ENCODE measurements at places on chromosomes 2 and 18.

DNA sequence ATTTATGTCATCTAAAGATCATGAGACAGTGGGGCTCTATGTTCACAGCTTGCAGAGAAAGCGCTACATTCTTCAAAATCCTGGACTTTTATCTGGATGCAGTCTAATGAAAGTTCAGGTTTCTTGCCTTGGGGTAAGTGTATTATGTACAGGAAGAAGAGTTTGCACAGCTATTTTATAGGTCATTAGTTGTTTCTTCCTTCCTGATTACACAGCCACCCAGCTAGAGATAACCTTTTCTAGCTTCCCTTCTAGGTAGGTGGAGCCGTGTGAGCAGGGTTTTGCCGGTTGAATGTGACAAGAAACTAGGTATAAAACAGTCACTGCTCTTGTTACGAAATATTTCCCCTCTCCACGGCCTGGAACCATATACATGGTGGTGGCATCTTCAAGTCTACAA lies 800.8 kb upstream of the SOX11 start:
- no peak for DNase-seq

DNA sequence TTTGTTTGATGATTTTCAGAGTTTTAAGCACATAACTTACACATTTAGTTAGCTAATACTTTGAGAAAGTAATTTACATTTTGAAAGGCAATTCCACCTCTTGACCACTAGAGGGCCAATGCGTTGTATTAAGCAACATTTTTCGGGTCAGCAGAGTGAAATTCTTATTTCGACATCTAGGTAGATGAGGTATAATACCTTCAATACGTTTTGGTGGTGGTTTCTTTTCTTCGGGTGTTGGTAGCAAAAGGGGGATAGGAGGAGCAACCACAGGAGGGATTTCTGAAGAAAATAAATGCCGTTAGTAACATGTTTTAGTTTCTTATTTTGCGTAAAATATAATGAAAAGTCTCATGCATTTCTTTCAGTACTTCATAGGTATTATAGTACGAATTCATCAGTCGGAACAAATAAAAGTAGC lies 106.3 kb downstream of the TTN start:
- no peak for DNase-seq

- no peak for DNase-seq
Observed at GRCh38 chr18:67612281-67612680, 95.8 kb upstream of the DSEL start.

GRCh38 chr2:240325016-240326007 lies 110.2 kb upstream of the GPC1 start:
- peak; percentile 39 for DNase-seq

GRCh38 chr2:11364565-11364887 lies 20.1 kb upstream of the ROCK2 start:
- DNase-seq, result no peak

DNA sequence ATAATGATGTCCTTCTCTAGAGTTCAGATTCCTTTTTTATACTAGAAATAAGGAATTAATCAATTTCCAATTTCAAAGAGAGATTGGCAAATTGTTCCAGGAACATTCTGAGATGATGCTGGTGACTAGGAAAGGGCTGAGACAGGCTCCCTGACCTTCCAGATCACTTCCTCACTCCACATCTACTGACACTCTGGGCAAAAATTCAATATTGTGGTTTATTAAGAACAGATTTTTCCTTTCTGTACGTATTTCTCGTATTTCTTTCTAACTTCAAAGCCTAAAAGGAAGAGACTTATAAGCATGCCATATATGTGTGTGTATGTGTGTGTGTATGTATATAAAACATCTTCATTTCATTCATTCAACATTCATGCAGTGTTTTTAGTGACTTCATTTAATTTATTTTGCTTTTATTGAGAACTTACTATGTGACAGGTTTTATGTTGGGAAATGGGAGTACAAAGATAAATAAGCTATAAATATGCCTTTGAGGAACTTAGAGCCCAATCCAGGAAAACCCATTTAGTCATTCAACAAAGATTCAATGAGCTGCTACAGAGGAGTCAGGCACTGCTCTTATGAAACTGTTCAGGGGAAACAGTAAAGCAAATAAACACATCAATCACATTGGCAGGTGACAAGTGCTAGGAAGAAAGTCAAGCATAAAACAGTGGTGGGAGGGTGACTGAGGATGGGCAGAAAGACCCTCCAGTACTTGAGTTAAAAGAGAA lies 137.9 kb downstream of the RDH14 start:
- DNase-seq, result no peak

- no peak for DNase-seq
Observed at GRCh38 chr2:178450524-178450773, 526 bp downstream of the PRKRA start.

DNA sequence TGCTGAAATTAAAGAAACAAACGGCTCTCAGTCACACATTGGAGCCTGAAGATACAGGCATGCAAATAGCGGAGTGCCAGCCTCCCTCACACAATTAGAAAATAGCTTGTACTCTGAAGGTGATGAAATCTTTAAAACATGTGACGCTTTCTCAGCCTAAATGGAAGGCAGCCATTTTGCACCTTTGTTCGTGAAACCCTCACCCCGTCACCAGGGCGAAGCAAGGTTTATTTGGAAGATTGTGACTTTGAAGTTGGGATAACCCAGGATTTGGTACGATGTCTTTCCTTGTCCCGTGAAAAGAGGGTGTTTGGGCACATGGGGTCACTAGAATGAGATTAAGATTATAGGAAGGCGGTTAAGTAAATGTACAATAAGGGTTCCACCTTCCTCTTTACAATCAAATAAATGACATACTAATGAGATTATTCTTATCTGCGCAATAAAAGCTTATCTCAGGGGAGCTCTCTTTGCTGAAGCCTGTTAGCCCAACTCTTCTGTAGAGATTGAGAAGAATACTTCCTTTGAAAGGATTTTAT lies 4.2 kb downstream of the SH3BP4 start:
- peak; percentile 55 for DNase-seq

GRCh38 chr2:241798081-241798630 lies 10.8 kb upstream of the NEU4 start:
- peak; percentile 46 for DNase-seq

DNA sequence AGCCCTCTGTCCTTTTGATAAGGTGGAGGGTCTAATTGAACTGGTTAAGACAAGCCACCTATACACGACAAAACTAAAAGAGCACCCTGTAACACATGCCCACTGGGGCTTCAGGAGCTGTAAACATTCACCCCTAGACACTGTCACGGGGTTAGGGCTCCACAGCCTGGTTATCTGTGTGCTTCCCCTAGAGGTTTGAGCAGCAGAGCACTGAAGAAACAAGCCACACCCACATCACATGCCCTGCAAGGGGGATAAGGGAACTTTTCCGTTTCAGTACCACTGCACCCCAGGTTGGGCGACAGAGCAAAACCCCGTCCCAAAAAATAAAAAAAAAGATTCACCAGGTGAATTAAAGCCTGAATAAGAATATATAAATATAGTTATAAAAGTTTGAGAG lies 913.7 kb upstream of the ACVR2A start:
- DNase-seq, result peak; percentile 45

- DNase-seq, result no peak
Observed at GRCh38 chr2:31762085-31762484, 181.3 kb upstream of the SRD5A2 start.

GRCh38 chr2:130150181-130151144 lies 5.6 kb upstream of the CCDC74B start:
- DNase-seq, result no peak

DNA sequence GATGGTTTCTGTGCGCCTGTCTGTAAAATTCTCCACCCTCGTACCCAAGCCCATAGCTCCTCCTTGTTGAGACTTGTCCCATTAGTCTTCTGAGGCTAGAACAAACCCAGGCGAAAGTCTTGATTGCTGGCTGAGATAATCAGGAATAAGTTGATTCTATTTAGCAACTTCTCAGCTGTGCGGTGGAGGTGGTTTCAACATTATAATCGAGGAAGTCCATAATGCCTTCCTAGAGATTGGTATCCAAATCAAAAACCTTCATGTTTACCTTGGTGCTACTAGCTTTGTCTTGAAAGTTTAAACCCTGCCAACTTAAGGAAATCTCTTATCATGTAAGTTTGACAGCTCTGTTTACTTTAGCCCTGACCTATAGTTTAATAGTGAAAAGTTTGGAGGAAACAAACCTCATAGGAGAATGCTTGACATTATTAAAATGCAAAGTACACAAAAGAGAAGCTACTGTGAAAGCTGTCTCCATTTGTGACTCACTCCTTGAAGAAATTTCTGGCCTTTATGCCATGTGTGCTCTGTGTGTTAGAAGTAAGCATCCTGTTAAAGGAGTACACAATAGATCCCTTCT lies 36.6 kb upstream of the DSC1 start:
- DNase-seq, result no peak

- DNase-seq, result no peak
Observed at GRCh38 chr2:213627054-213627710, 342.9 kb downstream of the SPAG16 start.

DNA sequence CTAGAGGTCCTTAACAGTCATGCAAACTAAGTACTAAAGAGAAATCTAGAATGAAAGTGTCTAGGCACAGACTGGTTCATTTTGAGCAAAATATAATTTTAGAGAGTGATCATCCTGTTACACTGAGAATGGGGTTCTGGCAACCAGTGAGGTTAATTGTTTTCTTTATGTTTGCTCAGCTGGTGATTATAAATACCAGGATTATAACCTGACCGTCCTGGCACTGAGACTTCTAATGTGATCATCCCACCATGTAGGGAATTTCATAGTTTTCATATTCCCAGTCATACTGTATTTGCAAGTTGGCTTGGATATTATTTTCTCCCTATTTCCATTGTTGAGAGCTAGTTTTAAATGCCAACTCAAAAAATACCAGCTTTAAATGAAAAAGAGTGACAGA lies 852.5 kb upstream of the LRATD1 start:
- DNase-seq, result no peak

DNA sequence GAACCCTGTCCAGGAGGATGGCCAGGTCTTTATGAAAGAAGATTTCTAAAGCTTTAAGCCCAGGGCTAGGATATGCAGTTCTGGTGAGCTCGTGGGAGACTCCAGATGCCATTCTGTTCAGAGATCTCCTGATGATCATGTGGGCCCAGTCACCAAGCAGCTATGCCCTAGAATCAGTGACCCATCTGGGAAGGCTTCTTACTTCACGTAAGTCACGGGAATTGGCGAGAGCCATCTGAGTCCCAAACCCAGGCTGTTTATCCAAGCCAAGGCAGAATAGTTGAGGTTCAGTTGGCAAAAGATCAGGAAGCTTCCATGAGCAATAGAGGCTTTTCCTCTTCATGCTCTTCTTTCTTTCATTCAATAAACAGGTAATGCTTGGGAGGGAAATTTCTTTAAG lies 23.9 kb downstream of the ANTXR1 start:
- DNase-seq, result no peak

- DNase-seq, result no peak
Observed at GRCh38 chr18:58024139-58024538, 19.9 kb upstream of the NEDD4L start.

GRCh38 chr2:181074457-181074856 lies 94.1 kb downstream of the UBE2E3 start:
- DNase-seq, result no peak

Measured in endodermal cell (in vitro differentiated cells).